ENCODE measurements at places on chromosomes 2 and 18. TPM values are rescaled to one million over a fixed set of nuclear protein-coding genes. Genes with fewer than 3 reads are reported as not detected.

GRCh38 chr2:240996161-240996833 lies 2.1 kb upstream of the SNED1 start:
- DNase-seq: no peak

DNA sequence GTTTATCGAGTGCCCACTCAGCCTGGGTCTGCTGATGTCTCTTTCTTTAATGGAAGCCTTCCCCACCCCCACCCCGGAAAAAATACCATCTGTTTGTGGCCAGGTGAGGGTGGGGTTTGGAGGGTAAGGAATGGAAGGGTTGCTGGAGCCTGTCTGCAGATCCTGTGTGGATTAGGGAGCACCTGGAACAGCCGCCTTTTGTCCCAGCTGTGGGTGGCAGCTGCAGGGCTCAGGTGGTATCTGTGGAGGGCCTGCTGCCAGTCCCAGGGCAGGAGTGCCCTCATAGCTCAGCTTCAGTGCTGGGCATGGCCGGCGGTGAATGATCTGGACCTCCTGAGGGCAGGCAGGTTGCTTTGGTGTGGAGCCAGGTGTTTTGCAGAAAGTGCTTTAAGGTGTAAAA lies 45.3 kb downstream of the IMPA2 start:
- no peak for DNase-seq

DNA sequence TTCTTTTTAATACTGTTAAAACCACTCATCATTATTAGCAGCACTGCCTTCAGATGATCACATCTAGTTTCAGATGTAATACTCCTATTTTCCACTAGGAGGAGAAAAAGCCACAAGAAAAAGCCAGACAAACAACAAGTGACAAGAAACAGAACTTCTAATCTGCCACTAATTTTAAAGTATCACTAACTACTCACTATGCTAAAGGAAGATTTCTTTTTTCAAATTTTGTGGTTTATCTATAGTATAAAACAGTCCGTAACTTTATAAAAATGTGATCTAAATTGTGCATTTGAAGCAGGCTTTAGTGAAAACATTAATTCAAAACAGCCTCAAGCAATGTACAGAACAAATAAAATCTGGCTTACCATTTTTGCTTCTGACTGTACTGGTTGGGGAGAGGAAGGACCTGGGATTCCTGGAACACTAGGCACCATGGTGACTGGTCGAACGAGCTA lies 56.8 kb downstream of the ATF2 start:
- peak; percentile 57 for DNase-seq

DNA sequence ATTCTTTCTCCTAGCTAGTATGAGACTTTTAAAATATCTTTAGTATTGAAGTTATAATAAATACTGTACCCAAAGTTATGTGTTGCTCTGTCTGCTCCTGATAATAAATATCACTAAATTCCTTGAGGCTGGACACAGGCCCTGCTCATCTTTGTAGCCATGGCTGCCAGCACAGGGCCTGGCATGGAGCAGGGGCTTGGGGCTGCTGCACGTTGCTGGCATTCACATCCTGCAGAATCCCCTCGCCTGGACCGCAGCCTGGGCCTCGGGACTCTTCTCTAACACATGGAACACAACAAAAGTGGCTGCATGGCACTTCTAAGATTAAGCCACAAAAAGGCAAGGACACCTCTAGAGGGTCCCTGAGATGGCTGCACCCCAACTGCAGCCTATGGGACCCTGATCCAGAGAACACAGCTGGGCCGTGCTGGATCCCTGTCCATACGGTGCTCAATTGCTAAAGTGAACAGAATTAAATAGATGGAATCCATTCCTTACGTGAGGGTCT lies 477.5 kb upstream of the MYT1L start:
- DNase-seq: no peak

- peak; percentile 49 for DNase-seq
These were observed 78.2 kb downstream of the TCF4 start for GRCh38 chr18:55509631-55510324.

GRCh38 chr2:7449298-7449697 lies 532.1 kb downstream of the RNF144A start:
- DNase-seq: no peak

Gene PSD4
- polyA plus RNA-seq: 10.0 TPM

Gene APCDD1
- polyA plus RNA-seq: 74.6 TPM
